ENCODE measurements at places on chromosomes 11 and 22. TPM values are rescaled to one million over a fixed set of nuclear protein-coding genes. Genes with fewer than 3 reads are reported as not detected.

GRCh38 chr11:41457216-41458014 is 2.0 kb downstream of the LRRC4C start:
- H3K27me3 ChIP-seq, result peaks cover 5% of the 10 kb centered on the region
- H3K36me3 ChIP-seq, result no peaks in the 10 kb centered on the region
- H3K4me3 ChIP-seq, result no peak overlapping the region
- DNase-seq, result no peak
- no peak overlapping the region for H3K27ac ChIP-seq

GRCh38 chr11:129434641-129435498 is 59.2 kb downstream of the BARX2 start:
- no peaks in the 10 kb centered on the region for H3K27me3 ChIP-seq
- H3K4me1 ChIP-seq, result no peaks in the 10 kb centered on the region
- no peak overlapping the region for H3K27ac ChIP-seq
- no peak for DNase-seq

DNA sequence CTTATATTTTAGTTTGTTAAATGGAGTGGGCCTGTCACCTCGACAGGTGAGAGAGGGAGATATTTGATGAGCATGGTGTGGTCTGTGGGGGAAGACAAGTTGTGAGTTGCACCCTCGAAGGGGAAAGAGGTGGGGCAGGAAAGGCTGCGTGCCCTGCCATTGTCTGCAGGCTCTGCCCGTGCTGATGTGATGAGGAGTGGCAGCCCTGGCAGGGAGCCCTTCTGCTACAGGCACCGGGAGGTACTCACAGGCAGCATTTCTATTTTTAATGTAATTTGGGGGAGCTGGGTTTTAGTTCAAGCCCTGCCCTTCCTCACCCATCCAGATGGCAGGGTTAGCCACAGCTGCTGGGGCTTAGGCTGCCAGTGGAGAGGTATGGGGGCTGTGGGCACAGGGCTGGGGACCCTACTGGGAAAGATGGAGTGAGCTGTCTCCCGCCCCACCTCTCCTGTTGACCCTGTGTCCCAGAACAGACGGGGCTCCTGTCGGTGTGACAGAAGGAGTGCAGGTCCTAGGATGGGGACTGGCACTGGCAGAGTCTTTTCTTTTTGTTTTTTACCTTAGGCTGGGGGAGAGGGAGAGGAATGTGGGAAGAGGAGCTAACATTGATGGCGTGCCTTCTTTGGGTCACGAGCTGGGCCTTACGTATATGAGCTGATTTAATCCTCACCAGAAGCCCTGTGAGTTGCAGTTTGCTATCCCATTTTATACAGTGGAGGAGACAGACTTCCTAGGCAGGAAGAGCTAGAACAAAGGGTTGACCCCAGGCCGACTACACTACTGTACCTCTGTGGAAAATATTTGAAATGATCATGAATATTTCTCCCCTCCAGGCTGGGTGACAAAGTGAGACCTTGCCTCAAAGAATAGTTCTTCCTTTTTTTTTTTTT is 51.6 kb downstream of the CEP164 start:
- DNase-seq, result no peak
- H3K36me3 ChIP-seq, result peaks cover 83% of the 10 kb centered on the region
- no peaks in the 10 kb centered on the region for H3K27me3 ChIP-seq
- no peaks in the 10 kb centered on the region for H3K4me1 ChIP-seq
- H3K4me3 ChIP-seq, result no peak overlapping the region

GRCh38 chr11:60946601-60947264 is 5.2 kb downstream of the SLC15A3 start:
- H3K36me3 ChIP-seq, result peaks cover 63% of the 10 kb centered on the region
- no peak for DNase-seq
- no peak overlapping the region for H3K4me3 ChIP-seq
- no peaks in the 10 kb centered on the region for H3K27me3 ChIP-seq
- H3K27ac ChIP-seq, result no peak overlapping the region
- H3K4me1 ChIP-seq, result peaks cover 70% of the 10 kb centered on the region

- no peak overlapping the region for H3K4me3 ChIP-seq
Observed at GRCh38 chr22:22201185-22201929, 43.2 kb upstream of the VPREB1 start.

GRCh38 chr11:69642913-69643632 is 2.1 kb downstream of the CCND1 start:
- H3K4me3 ChIP-seq, result peak overlapping the region; percentile 83
- H3K27ac ChIP-seq, result no peak overlapping the region
- peaks cover 11% of the 10 kb centered on the region for H3K27me3 ChIP-seq
- peaks cover 32% of the 10 kb centered on the region for H3K4me1 ChIP-seq

- no peak overlapping the region for H3K27ac ChIP-seq
- H3K27me3 ChIP-seq, result peaks cover 53% of the 10 kb centered on the region
- no peaks in the 10 kb centered on the region for H3K36me3 ChIP-seq
- no peak for DNase-seq
- H3K4me1 ChIP-seq, result peaks cover 6% of the 10 kb centered on the region
Observed at GRCh38 chr11:35624781-35625180, 6.5 kb downstream of the FJX1 start.

GRCh38 chr11:128689591-128689947 is 4.3 kb upstream of the FLI1 start:
- peaks cover 9% of the 10 kb centered on the region for H3K36me3 ChIP-seq
- peaks cover 60% of the 10 kb centered on the region for H3K4me1 ChIP-seq
- H3K27ac ChIP-seq, result no peak overlapping the region
- peaks cover 24% of the 10 kb centered on the region for H3K27me3 ChIP-seq
- DNase-seq, result no peak

The TPH1 gene
- total RNA-seq, result 1.2 TPM

The IL17REL gene
- 0.31 TPM for total RNA-seq

The CBLIF gene
- total RNA-seq, result not detected

The APOBEC3B gene
- 8.0 TPM for total RNA-seq

The OR6M1 gene
- not detected for total RNA-seq

The CNGA4 gene
- 0.22 TPM for total RNA-seq

The DDT gene
- 113 TPM for total RNA-seq

The OPCML gene
- total RNA-seq, result not detected

The APOL3 gene
- 38.4 TPM for total RNA-seq

Data from activated B cell treated with CpG ODN at 0.5 μM for 24 hours (primary cell).